ENCODE measurements at places on chromosomes 2 and 18.

- no peak for DNase-seq
Observed at GRCh38 chr18:5297597-5297996, 2.1 kb upstream of the ZBTB14 start.

DNA sequence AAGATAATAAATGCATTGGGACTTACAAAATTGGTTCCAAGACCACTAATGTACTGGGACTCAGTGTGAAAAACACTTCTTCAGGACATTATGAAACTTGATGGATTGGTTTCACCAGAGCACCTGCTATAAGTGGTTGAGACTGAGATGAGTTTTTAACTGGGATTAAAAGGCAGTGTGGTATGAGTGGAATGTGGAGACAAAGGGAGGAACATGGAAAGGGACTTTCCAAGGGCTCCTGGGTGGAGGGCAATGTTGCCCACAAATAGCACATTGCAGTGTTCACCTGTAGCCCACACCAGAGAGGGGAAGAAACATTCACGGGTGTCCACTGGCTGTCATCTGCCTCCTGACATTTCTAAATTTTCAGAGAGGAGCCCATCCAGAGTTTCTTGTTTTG lies 253.3 kb upstream of the TANK start:
- no peak for DNase-seq

GRCh38 chr2:72980535-72981217 lies 63.4 kb downstream of the EMX1 start:
- DNase-seq, result no peak

DNA sequence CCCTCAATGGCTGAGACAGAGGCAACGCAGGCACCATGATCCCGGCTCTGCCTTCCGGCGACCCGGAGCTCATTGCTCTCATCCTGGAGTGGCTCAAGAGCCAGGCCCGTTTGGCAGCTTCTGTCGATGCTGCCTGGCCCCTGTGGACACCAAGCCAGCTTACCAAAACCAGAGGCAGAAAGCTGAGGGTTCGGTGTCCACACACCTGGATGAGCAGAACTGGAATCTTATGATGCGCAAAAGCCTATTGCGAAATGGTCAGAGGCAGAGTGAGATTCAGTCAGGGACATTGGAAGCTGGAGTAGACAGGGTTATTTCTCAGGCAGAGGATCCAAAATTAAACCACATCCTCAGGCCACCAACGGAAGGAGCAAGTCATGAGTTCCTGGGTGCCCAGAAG lies 34.9 kb upstream of the TGIF1 start:
- DNase-seq, result no peak

DNA sequence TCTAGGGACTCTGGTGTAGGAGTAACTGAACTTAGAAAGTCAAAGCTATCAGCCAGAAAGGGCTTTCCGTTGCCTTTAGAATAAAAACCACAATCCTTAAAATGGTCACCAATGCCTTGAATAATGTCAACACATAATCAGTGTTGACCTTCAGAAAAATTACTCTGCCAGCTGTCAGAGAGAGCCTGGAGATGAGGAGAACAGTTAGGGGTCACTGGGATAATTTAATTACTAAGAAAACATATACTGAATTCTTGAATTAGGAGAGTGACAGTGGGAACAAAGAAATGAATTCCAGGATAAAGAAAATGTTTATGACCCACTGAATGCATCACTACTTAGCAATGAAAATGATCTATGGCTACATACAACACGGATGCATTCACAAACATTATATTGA lies 23.4 kb upstream of the UGP2 start:
- no peak for DNase-seq
